ENCODE measurements at places on chromosomes 3 and 15.

- no peak for DNase-seq
Measured at GRCh38 chr3:48762816-48763215, 45.8 kb upstream of the IP6K2 start.

DNA sequence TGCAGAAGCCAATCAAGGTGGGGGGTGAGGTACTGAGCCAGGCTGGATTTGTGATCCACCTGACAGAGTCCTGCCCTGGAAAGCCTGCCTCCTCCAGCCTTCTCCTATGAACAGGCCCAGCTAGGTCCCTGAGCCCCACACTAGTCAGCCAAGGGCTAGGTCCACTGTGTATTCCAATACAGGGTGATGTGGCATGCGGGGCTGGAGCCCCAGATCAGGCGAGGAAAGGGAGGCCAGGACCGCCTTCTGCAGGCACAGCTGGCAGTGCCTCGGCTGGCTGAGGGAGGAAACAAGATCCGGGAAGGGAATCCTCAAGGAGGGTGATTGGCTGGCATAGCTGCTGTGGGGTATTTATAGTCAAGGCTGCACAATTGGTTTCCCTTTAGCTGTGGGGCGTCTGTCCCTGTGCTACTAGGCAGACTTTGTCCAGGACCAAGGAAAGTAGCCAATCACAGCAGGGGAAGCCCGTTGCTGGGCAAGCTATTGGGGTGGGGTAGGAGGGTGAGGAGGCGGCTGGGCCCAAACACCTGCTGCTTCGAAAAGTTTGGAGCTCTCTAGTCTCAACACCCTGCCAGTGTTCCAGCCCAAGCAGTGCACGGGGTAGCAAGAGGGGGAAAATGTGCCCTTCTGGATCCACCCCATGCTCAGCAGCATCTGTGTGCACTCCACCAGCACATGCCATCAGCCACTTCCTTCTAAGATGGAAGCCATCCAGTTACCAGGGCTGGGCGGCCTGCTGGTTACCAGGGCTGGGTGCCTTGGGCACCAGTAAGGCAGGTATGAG is 5.9 kb downstream of the KY start:
- DNase-seq: no peak

DNA sequence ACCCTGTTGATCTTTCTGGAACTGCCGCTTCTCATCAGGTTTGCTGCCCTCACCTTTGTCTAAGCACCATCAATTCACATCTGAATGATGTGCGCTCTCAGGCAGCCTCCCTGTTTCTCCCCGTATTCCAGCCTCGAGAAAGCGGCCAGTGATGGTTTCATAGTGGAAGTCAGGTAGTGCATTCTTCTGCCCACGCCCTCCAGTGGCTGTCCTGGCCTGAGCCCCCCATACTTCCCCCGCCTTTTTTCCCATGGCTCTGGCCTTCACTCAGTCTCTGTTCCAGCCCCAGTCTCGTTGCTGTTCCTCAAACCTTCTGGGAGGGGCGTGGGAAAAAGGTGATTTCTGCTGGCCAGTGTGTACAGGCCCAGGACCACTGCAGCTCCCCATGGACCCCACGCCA is 101.3 kb downstream of the ASB7 start:
- no peak for DNase-seq

DNA sequence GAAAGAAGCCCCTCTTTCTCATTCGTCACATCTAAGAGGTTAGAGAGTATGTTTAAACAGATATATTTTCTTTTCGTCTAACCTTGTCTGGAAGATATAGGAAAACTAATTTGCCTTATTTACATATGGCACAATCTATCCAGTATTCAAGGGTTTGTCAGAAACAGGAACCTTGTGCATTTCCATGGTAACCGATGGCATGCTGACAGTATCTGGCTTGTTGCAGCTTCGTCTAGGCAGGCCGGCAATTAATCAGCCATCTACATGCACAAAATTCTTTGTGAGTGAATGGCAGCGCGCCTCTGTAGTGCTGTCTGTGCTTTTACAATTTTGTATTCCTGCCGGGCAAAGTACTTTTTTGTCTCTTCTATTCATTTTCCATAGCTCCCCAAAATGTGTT is 294.0 kb upstream of the SOX2 start:
- no peak for DNase-seq

DNA sequence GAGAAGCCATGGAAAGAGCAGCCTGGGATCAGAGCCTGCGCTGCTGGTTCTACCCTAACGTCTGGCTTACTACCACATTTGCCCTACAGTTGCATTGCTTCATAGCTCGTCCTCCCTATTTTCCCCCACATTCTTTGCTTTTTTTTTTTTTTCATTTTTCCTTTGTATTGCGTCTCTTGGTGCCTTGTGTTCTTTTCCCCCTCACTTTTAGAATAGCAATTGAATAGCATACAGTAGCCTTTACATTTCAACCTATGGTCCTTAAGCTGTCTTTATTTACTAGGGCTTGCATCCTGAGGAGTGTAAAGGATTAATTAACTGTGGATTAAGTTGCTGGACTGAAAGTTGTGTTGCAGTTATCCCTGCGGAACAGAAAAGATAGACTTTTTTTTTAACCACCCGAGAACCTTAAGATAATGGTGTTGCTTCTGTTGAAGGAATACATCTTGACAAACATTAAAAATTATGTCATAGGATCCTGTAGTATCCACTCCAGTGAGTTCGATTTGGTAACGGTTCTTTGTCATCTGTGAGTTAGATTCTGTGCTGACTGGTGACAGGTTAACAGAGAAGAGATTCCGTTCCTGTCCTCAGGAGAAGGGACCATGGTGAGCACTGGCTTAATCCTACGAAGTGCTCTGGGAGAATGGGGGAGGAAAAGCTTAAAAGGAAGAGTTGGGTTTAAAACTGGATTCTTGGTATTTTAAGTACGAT is 417.4 kb upstream of the NAALADL2 start:
- DNase-seq: no peak

GRCh38 chr3:72161881-72162595 is 377.1 kb upstream of the PROK2 start:
- no peak for DNase-seq

DNA sequence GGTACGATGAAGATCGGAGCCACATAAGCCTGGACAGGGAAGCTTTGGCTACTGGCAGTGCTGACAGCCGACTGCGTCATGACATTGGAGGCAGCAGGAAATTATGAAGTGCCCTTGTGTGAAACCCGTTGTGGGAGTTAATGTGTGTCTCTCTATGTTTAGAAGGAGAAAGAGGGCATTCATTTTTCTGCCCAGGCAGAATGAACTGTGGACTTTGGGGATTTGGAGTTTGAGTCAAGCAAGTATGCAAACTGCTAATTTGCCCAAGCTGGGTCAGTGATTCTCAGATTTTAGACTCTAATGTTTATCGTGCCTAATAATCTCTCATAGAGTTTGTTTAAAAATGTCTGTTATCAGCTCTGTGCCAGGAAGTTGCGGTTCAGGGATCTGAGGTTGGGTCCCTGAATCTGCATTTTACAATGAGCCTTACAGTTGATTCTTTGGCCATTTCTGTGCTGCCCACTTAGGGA is 5.6 kb downstream of the CTXND1 start:
- DNase-seq: peak; percentile 36

- DNase-seq: no peak
Measured at GRCh38 chr3:161405087-161405486, 33.8 kb upstream of the SPTSSB start.

- DNase-seq: no peak
Measured at GRCh38 chr3:78888635-78889034, 879.2 kb downstream of the ROBO1 start.

- DNase-seq: no peak
Measured at GRCh38 chr3:167938516-167938915, 157.2 kb downstream of the GOLIM4 start.

DNA sequence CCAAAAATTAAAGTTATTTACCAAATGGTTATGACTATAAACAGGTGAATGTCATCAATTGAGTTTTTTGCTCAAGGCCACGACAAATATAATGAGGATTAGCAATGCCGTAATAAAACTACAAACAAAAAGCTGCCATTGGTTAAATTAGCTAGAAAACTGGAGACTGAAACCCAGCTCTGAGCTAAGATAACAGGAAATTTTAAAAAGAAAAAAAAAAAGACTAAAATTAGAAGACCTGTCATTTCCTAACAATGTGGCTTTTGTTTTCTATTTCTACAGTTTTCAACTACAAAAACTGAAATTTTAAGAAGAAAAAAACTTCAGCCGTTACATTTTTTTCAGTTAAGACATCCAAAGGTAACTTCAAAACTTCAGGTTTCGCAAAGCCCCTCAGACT is 9.7 kb downstream of the SLC12A6 start:
- no peak for DNase-seq

DNA sequence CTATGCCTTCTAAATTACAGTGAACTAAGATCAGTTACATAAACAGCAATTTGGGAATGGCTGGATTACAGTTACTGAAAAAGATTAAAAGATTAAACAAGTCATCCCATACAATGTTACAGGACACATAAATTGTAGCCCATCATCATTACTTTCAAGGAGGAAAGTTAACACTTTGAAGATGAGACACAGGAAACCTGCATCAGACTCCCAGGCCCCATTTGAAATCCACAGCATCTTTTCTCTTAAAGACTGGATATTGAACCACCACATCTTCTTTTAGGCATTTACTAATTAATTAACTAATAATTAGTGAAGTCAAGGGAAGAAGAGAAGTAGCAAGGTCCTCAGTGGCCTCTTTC is 170.2 kb downstream of the PLCL2 start:
- no peak for DNase-seq

- DNase-seq: no peak
Measured at GRCh38 chr3:39990532-39990931, 181.1 kb downstream of the MYRIP start.

DNA sequence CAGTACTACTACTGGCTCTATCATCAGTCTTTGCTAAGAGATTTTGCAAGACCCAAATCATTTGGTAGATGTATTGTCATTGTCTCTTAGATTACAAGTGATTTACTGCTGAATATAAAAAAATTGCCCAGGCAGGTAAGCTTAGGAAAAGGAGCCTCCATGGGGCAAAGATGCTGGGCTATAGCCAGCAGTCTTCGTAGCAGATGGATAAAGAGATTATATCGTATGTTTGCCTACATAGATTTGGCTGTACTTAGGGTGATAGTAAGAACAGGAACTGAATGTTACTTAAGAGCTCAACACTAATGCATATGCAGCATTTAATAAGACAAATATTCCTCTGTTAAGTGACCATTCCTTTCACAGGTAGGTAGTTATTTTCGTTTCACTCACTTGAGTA is 48.9 kb downstream of the PTPRG start:
- no peak for DNase-seq

DNA sequence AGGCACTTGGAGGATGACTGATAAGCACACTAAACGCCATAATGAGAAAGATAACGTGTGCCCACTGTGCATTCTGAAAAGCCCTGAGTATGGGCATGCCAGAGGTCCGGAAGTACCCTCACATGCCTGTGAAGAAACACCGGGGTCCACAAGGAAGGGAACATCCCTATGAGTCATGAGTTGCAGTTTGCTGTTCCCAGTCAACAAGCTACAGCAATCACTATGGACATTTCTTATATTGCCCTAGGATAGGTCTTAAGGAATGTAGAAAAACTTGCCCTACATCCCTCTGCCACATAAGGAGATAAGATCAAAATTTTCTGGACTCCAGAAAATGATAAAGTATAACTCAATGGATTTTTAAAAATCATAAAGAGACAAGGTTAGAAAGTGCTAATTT is 9.9 kb downstream of the MB21D2 start:
- DNase-seq: no peak

- no peak for DNase-seq
Measured at GRCh38 chr3:148221303-148221702, 476.4 kb upstream of the AGTR1 start.

- DNase-seq: no peak
Measured at GRCh38 chr15:99729920-99730319, 3.3 kb downstream of the LYSMD4 start.

- DNase-seq: no peak
Measured at GRCh38 chr15:55532944-55533343, 24.9 kb upstream of the DNAAF4 start.
